ENCODE measurements at places on chromosomes 2 and 18.

GRCh38 chr18:74203811-74204210, 55.5 kb downstream of the TIMM21 start:
- DNase-seq = no peak

DNA sequence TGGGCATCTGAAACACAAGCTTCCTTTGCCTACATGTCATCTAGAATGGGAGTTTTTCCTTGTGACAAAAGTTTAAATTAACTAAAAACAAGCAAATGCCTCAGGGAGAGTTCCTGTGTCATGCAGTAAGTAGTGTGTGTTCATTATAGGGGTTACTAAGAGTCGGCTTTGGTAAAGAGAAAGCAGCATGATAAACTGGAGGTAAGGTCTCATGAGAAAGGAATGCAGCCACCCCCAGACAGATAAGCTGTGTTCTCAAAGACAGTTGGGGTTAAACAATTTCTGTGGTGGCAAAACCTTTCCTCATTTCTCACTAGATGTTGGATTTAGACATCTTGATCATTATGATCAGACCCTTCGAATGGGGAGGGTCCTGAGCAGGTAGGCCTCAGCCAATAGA, 129.7 kb downstream of the MAP4K4 start:
- DNase-seq = no peak

GRCh38 chr2:145284551-145284950, 764.6 kb upstream of the ZEB2 start:
- no peak for DNase-seq

GRCh38 chr2:101983486-101983885, 8.3 kb upstream of the IL1R2 start:
- DNase-seq = no peak

DNA sequence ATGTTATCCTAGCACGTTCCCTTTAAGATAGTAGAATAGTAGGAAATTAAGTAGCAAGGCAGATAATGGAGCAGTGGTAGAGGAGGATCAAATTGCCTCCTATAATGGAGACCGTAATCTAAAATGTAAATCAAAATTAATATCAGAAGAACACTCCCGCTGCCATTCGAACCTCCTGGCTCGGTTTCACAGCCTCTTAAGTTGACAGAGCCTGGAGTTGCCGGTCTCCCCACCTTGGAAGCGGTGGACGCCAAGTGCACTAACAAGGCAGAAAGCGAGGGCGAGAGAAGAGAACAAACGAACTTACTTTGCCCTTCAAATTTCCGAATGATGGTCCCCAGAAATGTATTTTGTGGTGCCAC, 450 bp downstream of the KCNH7 start:
- DNase-seq = no peak

DNA sequence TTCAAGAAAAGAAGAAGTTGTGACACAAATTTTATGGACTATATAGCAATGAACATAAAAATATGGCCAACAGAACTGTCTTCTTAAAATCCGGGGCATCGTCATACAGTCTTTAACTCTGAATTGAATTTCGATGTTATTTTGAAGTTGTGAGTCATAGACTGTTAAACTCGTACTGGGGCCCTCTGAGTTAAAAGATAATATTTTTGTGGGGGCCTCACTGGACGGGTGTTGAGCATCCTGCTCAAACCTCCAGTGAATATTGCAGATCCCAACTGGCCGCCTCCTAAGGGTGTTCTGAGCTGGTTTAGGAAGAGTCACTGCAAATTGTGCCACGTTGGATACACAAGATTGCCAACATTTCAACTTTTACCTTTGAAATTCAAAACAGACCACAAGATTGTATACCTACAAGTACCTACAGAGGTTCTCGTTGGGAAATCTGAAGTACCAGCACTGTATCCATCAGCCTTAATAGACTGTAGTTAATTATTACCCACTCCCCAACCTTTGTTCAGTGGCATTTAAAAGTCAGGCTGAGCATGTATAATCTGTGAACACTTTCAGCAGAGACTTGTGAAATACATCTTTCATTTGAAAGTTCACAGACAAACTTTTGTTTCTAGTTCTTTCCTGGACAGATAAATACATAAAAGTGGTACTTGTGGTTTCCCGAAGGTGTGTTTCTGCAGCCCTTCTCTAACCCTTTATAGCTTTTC, 27.8 kb downstream of the KLHL23 start:
- DNase-seq = no peak

DNA sequence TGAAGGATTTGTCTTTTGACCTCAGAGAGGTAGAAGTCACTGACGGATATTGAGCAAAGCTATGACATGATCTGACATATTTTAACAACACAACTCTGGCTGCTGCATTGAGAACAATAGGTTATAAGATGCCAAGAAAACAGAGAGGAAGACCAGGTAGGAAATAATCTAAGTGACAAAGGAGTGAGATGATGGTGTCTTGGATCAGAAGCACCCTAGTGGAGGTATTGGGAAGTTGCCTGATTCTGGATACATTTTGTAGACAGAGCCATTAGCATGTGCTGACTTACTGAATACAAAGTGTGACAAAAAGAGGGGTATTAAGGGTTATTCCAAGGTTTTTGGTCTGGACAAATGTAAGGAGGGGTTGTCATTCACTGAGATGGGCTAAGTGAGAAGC, 1438.1 kb downstream of the DPP10 start:
- no peak for DNase-seq

DNA sequence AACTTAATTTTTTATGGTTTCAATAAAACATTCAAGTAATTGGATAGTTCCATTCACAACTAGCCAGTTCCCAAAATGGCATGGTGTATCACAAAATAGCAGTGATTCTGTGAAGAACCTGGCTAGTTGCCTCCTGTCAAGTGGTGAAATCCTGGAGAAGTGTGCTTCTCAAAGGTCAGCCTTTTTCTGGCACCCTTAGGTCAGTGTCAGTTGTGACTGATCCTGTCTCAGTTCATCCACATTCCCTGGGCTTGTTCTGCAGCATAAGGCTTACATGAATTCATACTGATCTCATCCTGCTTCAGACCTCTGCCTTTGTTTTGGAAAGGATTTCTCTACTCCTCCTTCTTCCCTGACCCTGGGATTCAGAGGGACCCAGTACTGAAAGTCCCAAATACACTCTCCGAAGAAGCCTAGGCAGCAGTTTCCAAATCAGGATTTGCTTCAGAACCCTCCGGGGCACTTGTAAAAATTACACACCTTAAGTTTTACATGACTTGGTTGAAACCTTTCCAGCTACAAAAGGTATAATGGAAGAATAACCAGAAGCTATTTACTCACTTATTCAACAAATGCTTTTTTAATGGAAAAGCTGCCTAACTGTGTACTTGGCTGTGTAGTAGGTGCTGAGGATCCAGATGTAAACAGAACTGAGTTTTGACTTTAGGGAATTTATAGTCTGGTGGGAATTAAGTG, 11.0 kb downstream of the MAP3K20 start:
- no peak for DNase-seq

DNA sequence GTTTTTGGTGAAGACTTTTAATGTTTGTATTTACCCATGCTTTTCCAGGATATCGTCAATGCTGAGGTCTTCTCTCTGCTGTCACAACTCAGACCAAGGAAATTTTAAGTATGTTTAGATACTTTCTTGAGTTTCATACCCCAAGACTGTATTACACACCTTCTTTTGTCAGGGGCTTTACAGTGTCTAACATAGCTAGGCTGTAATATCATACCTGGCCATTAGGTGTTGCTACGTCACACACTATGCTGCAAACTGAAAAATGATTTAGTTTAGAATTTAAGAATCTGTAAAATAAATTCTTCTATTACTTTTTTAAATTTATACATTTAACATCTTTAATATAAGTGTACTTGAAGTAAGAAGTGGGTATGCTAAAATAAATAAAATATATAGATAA, 358.4 kb upstream of the NRP2 start:
- no peak for DNase-seq

- DNase-seq = no peak
Observed at GRCh38 chr2:61911510-61911909, 6.0 kb downstream of the COMMD1 start.

DNA sequence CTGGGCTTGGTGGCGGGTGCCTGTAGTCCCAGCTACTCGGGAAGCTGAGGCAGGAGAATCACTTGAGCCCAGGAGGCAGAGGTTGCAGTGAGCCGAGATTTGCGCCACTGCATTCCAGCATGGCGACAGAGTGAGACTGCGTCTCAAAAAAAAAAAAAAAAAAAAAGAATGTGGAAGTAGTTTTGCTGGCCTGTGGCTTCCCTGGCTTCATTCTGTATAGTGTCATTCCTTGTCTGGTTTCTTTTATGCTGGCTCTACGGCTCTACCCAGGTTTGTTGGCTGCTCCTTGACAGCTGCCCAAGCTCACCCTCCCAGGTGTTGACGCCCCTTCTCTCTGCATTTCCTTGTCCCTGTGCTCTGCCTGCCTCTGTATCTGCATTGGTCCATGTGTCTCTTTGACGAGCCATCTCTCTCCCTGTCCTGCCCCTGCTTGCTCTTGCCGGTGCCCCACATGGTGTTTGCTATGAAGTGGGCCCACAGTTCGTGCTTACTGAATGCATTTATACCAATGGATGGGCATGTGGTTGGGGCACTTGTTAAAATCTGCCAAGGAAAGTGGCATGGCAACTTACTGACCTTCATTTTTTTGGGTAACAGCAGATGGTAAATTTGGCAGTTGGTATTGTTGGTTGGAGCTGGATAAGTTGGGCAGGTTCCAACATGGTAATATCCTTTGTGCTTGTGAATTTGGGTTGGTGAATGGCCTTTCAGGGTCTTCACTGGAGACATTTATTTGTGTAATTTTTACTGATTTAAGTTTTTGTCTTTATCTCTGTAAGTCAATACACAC, 113.9 kb downstream of the MAP4K4 start:
- DNase-seq = no peak

GRCh38 chr2:217880891-217881290, 121.9 kb downstream of the TNS1 start:
- no peak for DNase-seq

DNA sequence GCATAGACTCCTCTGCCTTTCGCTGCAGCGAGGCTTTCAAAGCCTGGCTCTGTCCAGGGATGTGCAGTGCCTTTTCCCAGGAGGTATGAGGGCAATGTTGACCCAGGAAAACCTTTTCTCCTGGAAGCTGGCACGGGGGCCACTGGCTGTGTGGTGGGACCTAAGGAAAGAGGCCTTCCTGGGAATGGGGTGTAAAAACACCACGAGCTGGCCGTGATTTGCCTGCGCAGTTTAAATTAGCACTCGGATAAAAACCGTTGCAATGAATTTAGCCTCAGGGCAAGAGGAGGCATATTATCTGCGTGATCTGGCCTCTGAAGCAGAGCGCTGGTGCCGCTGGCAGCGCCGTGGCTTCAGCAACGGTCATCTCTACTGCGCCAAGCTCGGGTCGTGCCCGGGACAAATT, 3.0 kb downstream of the OSR1 start:
- no peak for DNase-seq

GRCh38 chr18:48843596-48843995, 107.2 kb downstream of the SMAD7 start:
- DNase-seq = no peak

- no peak for DNase-seq
Observed at GRCh38 chr18:46152436-46152807, 48.2 kb downstream of the HAUS1 start.

DNA sequence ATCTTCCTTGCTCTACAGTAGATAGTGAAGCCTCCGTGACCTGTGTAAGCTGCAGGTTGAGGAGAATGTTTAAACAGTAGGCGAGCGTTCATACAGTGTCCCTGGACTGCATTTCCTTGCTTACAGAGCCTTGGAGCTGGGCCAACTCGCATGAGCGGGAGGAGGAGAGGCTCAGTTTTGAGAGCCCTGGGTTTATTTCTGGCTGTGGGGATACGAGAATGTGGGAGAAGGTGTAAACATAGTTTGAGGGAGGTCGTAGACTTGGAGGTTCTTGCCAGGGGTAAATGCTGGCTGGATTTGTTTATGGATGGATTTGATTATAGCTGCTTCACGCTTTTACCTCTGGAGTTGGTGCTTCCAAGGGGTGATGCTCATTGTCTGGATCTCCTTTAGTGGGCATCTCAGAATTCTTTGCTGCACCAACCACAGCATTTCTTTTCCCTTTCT, 20.8 kb downstream of the CRIM1 start:
- no peak for DNase-seq

DNA sequence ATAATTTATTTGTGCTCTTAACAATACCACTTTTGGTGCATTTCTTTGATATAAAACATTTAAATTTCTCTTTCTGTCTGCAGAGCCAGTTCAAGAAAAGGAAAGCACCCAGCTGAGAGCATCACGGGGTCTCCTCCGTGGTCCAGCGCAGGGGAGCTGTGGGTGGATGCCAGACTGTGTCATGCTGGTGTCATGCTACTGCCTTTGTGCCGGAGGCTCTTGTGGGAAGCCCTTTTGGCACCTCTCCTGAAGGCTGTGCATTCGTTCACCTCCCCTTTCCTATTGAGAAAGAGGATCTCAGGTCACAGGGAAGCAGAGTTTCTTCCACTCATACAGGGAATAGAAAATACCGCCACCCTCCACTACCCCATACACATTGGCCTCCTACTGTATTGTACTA, 450.4 kb downstream of the GALR1 start:
- DNase-seq = no peak

GRCh38 chr2:238461491-238461890, 34.8 kb downstream of the ASB1 start:
- no peak for DNase-seq

DNA sequence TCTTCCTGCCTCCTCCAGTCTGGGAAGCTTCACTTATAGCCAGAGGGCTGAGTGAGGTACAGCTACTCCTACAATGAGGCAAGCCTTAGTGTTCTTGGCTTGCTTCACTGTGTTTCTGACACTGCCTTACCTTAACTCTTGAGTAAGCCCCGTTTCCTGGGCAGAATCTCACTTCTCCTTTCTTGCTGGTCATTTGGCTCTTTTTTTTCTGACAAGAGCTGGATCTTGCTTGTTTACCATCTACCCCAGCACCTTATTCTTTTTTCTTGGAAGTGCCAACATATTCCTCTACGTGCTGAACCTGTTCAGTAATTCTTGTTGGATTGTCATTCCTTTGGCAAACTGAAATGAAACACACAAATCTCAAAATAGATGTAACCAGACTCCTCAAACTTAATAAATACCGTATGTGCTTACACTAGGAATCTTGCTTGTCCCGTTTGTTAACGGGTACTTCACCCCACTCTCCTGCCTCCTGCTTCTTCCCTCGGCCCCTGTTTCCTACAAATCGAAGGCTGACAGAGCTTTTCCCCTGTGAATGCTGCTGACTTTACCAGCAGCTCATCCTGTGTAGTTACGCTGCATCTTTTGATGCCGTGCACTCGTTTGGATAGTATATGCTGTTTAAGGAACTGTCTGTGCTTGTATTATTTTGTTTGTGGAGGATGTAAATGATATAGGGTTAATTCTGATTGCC, 132.2 kb downstream of the FMNL2 start:
- no peak for DNase-seq

GRCh38 chr2:176914371-176914770, 298.2 kb upstream of the HNRNPA3 start:
- DNase-seq = no peak

DNA sequence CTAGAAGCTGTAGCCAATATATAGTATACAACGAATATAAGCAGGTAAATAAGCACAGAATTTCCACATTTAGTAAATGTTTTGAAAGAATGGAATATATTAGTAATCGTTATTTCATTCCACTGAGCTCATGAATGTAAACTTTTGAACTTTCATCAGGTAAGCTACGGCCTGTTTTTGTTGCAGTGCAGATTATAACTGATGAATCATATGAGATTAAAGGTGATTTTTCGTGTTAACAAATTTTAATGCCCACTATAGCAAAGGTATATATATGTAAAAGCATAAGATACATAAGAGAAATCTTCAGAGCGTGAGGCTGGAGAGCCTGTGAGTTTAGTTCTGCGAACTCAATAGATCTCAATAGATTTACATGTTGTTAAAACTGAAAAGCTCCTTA, 1.1 kb downstream of the SCYGR1 start:
- DNase-seq = no peak

Measured in activated effector memory CD4-positive, alpha-beta T cell treated with Interleukin-2 at 50 U/mL for 16 hours (primary cell).